A549 treated with Mapracorat at 1 μM for 4 hours (cell line): ENCODE measurements at places on chromosomes 5 and 9. TPM values are rescaled to one million over a fixed set of nuclear protein-coding genes. Genes with fewer than 3 reads are reported as not detected.

GABRA6 gene
- total RNA-seq, result not detected in 5 replicates

SLC6A19 gene
- 0.13 to 0.22 TPM (median 0.19 TPM) in 5 replicates for total RNA-seq

OBP2B gene
- total RNA-seq, result not detected in 5 replicates

TNC gene
- total RNA-seq, result 0.43 to 1.2 TPM (median 0.69 TPM) in 5 replicates

PCDHA12 gene
- 2.8 to 3.2 TPM (median 3.0 TPM) in 5 replicates for total RNA-seq
